SK-N-SH (cell line): ENCODE measurements at places on chromosomes 2 and 18. TPM values are rescaled to one million over a fixed set of nuclear protein-coding genes. Genes with fewer than 3 reads are reported as not detected.
A peak's percentile ranks its signal among the peaks of the same experiment; 100 is the strongest.

GRCh38 chr18:56743115-56743514 is 92.0 kb downstream of the WDR7 start:
- no peak for DNase-seq

- no peak for DNase-seq
These were observed 34.6 kb downstream of the DIPK1C start for GRCh38 chr18:74422541-74422940.

COL4A3 gene
- polyA plus RNA-seq = not detected in 2 replicates

DNA sequence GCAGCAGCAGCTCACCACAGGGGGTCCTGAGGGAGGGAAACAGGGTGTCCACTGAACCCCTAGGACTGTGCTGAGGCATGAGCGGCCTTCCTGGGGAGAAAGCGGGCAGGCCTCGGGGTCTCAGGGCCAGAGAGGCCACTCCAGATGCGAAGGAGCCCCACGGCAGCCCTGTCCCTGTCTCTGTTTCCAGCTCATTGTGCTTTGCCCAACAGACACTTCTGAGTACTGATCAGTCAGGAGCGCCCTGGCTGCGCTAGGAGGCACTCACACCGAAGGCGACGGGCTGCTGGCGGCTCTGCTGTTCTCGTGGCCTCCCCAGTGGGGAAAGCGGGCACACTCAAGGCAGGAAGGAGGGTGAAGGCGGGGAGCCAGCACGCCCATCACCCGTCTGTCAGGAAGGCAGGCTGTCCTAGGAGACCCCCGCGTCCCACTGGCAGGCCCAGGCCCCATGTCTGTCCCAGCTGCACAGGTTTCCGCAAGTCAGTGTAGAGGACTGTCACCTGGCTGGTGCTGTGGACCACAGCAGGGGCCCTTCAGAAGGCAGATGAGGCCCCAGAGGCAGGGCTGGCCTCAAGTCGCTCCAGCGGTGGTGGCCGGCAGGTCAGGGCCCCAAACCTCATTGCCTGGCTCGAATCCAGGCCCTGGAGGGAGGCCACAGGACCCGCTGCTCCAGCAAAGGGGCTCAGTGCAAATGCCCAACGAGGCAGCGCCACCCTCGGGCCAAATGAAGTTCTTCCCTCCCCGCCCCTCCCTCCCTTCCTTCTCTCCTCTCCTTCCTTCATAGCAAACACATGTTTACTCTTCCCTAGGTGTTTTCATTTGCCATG is 6.8 kb downstream of the ESPNL start:
- DNase-seq = peak; percentile 50

DNA sequence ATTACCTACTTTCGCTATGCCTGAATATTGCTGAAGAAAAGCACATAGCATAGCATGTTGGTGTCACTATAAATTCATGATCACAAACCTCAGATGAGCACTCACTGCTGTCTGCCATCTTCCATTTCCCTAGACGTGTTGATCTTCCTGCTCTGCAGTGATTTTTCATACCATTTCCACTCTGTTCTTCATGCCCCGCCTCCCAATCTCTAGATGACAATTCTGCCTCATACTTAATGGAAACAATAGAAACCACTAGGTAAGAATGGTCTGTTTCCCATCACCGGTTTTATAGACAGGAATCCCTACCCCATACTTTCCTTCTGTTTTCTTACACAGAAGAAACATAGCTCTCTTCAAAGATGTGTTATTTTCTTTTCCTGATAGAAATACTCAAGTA is 63.8 kb downstream of the PIK3C3 start:
- no peak for DNase-seq

DNA sequence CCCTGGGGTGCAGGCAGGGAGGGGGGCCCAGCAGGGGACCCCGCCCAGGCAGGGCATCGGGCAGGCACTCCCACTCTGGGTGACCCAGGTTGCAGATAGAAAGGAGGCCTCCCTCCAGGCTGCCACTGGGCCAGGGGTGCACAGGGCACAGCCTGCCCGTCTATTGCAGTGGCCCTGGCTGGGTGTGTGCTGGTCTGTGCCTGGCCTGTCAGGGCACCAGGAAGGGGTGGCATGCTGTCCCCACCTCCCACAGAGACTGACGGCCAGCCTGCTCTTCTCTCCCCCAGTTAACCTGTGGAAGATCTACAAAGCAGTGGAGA is 12.9 kb downstream of the ARID5A start:
- DNase-seq = no peak

PDCL3 gene
- polyA plus RNA-seq = 32.8 and 34.7 TPM in 2 replicates

DNA sequence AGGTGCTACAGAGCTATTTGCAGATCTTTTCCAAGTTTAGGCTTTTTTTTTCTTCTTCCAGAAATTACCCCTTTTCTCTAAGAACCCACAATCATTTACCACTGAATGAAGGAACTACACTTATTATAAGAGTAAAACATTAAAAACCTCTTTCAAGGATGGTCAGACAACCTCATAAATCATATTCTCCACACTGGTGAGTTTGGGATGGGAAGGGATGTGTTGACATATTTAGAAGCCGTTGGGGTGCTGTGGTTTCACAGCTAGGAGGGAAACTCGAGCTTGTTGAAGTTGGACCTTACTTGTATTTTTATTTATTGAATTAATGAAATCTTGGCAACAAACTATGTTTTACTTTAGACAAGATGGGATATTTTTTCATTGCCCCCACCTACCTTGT is 289.4 kb upstream of the MEIS1 start:
- no peak for DNase-seq

ACMSD gene
- polyA plus RNA-seq = not detected in 2 replicates

- DNase-seq = no peak
These were observed 206.5 kb upstream of the ZSWIM2 start for GRCh38 chr2:187055463-187055862.

- no peak for DNase-seq
These were observed 155.2 kb downstream of the GALNT1 start for GRCh38 chr18:35736696-35737095.

- no peak for DNase-seq
These were observed 187.8 kb upstream of the FAM98A start for GRCh38 chr2:33786881-33787280.

GRCh38 chr2:104856973-104857261 is 3.0 kb downstream of the POU3F3 start:
- DNase-seq = no peak

DNA sequence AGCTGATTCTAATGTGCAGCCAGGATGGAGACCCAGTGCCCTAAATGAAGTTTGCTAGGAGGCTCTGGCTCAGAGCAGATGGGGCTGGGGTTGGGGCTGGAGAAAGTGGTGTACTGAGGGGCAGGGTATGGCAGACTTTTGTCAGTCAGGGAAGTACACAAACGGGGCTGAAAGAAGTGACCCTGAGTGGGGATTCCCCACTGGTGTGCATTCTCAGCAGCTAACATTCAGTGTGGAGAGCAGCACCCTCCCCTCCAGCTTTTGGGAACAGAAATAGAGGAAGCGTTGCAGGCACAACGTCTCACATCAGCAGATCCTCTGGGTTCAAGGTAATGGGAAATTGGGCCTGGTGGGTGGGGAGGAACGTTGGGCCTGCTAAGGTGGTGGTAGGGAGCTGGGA is 89.1 kb upstream of the GCFC2 start:
- no peak for DNase-seq

MPP4 gene
- 24.4 and 40.7 TPM in 2 replicates for polyA plus RNA-seq

- no peak for DNase-seq
These were observed 257.4 kb downstream of the IKZF2 start for GRCh38 chr2:212894026-212894425.

DNA sequence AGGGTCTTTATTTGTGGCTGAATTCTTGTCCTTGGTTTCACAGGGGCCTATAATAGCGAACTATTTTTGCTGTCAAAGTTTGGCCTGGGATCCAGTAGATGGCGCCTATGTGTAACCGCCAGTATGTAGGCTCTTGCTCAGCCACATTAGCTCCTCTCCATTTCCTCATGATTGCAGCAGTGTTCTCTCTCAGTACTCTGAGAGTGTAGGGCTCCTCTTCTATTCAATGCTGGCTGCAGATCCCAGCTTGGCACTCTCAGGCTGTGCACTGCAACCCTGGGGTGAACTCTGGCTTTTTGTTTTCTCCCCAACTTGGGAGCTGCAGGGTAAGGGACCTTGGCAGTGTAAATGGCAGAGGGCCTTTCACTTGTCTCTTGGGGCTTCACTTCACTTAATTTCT is 344.6 kb upstream of the CHAC2 start:
- DNase-seq = peak; percentile 8

IGFBP5 gene
- polyA plus RNA-seq = 156 and 323 TPM in 2 replicates

GALNT14 gene
- polyA plus RNA-seq = 1.6 and 1.8 TPM in 2 replicates

GRCh38 chr2:32958821-32959220 is 12.1 kb downstream of the LTBP1 start:
- DNase-seq = no peak

DNA sequence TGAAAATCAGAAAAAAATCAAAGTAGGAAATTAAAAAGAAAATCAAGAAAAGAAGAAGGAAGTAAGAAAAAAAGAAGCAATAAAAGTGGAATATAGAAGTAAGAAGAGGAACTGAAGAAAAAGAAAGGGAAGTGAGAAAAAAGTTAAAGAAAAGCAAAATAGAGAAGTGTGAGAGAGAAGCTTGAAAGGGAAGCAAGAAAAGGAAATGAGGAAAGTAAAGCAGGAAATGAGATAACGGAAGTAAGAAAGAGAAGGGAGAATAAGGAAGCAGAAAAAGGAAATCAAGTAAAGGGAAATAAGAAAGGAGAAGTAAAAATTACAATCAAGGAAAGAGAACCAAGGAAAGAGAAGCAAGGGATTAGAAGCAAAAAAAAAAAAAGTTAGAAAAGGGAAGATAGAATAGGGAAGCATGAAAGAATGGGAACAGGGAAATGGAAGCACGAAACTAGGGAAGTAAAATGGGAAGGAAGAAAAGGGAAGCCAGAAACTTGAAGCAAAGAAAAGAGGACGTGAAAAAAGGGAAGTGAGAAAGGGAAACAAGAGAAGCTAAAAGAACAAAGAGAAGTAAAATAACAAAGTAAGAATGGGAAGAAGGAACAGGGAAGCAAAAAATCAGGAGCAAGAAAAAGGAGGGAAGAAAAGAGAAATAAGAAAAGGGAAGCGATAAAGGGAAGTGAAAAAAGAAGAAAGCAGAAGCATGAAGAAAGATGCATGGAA is 243.3 kb upstream of the NCKAP5 start:
- no peak for DNase-seq

DNA sequence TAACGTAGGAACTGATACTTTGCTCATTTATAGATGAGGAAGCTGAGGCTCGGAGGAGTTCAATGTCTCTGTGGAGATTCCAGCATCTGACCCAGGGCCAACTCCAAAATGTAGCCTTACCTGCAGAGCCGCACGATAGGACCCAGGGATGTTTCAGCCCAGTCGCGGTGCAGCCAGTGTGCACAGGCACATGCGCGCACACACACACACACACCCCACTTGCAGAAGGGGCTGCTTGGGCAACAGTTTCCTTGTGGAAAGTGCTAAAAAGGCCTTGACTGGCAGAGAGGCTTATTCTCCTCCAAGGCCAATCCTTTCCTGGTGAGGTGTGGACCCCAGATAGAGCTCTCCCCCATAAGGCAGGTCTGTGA is 101.7 kb downstream of the ZFP36L2 start:
- no peak for DNase-seq

DNA sequence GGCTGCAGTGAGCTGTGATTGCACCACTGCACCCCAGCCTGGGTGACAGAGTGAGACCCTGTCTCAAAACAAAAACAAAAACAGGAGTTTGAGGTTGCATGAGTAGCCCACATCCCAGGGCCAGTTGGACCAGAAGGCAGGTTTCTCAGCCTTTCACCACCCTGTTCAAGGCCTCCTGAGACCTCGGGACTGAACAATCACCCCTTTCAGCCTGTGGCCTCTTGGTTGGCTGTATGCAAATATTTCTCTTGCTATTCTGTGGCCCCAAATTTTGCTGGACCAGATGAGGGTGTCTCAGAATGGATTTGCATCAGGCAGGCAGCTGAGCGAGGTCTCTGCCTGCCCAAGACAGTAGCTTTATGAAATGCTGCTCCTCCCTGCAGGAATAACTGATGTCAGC is 56.9 kb downstream of the DPYSL5 start:
- no peak for DNase-seq

DSG3 gene
- 0.02 TPM in 1 of 2 replicates, not detected in the other for polyA plus RNA-seq

PRKAG3 gene
- polyA plus RNA-seq = not detected in 2 replicates

DNA sequence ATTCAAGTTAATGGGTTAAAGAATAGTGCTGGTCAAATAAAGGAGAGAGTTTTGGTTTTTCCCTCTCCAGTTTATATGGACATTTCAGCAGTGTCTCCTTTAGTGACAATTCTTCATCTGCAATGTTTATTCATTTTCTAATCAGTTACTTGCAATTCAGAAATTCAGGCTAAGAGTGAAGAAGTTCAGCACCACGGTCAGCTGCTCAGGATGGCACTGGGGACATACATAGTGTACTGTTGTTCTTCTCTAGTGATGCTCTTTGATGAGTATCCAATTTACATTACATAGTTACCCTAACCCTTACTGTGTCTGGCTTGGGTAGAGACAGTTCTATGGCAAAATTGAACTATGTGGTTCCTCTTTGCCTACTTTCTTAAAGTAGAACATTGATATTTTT is 412.7 kb downstream of the CNTNAP5 start:
- DNase-seq = no peak

GRCh38 chr2:165778187-165778556 is 15.9 kb downstream of the GALNT3 start:
- no peak for DNase-seq

GRCh38 chr2:12764075-12764730 is 47.5 kb downstream of the TRIB2 start:
- no peak for DNase-seq

- no peak for DNase-seq
These were observed 11.2 kb upstream of the GYPC start for GRCh38 chr2:126644630-126645191.

DNA sequence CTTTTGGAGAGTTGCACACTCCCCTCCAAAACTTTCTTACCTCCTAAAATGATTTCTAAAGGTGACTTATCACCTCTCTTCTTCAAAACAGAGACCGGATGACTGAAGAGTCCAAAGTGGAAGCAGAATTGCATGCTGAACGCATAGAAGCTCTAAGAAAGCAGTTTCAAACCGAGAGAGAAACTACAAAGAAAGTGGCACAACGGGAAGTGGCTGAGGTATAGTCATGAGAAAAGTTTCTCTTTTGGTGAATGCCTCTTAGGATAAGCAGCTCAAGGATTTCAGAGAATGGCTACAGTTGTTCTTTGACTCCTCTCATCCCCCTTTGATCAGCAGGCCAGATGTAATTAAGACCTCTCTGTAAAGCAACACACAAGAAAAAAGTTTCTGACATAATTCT is 73.6 kb downstream of the GTF3C3 start:
- no peak for DNase-seq

DNA sequence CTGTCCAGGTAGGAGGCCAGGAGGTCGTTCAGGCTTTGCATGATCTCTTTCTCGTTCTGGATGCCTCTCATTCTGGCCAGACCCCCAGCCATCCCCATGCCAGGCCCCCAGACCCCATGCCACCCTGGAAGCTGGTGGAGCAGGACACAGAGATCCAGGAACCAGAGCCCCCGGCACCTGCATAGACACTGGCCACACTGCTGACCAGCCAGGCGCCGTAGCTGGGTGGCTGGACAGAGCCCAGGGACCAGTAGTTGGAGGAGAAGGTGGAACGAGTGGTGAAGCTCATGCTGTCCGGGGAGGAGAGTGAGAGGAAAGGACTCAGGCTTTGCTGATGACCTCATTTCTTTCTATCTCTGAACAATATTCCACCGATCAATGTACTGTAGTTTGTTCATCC is 35.5 kb downstream of the SLC4A5 start:
- DNase-seq = no peak
